ENCODE measurements at places on chromosomes 13 and 19.

DNA sequence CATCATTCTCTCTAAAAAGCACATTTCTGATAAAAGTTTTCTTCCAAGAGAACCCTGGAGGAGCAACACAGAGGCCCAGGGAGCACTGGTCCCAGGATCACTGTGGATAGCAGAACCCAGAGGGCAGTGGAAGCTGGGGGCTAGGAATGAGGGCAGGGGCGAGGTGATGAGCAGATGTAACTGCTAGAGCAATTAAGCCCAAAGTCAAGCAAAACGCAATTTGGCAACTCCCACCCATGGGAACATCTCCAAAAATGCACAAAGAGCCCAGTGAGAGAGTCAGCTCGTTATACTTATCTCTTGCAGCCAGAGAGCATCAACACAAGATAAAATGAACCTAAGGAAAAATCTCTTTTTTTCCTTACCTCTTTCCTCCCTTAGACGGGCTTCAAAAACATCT lies 284.2 kb downstream of the TBC1D4 start:
- DNase-seq: no peak

- DNase-seq: no peak
These were observed 22.0 kb downstream of the CEACAM16 start for GRCh38 chr19:44720945-44721344.

DNA sequence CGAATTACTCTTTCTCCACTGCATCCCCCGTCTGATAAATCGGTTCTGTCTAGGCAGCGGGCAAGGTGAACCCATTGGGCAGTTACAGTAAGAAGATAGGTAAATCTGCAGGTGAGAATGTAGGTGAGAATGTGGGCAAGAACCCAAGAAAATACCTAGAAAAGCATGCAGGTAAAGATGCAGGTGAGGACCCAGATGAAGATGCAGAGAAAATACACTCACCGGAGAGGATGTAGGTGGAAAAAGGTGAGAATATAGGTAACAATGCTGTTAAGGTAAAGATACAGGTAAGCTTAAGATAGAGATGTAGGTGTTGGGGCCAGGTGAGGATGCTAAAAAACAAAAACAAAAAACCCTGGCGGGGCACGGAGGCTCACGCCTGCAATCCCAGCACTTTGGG lies 6.3 kb upstream of the TNFSF14 start:
- DNase-seq: no peak

DNA sequence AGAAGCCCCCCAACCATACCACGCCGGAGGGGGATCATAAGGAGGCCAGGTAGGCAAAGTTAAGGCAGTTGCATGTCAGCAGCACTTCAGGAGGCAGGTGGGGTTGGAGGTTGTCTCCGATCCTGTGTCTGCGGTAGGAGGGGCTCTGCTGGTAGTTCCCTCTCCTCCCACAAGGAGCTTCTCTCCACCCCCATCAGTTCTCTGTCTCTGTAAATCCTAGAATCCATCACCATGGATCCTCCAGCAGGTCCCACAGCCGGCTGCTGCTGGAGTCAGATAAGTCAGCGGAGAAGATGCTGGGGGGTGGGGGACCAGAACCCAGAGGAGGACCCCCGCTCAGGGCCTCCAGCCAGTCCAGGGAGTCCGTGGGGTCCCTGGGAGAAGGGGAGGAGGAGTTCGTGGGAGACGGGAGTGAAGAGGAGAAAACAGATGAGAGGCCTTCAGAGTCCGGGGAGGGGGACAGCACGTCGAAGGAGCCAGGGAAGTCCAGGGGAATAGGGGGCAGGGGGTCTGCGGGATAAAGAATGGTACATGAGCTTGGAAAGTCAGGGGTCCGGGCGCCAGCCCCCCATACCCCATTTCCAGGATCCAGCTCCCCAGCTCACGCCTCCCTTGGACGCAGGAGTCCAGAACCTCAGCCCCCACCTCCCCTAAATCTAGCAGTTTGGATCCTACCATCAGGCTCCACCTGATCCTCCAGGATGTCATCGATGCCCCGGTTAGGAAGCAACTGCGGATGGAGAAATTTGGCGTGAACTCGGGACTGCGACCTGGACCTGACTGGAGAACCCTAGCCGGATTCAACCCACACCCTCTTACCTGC lies 6.3 kb downstream of the MAMSTR start:
- peak; percentile 94 for DNase-seq

DNA sequence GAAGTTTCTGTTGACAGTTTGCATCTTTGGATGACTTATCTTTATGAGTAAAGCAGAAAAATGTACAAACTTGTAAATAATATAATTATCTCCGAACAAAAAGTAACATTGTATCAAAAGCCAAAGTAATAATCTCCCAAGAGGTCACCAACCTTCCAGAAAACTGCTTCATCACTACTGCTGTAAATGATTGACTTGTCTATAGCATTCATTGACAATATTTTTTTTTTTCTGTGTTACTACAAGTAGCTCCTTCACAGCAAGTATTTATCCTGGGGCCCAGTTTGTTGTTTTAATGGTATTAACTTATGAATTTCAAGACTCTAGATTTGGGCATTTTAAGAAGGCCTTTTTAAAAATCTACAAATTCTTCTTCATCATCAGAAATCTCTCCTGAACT lies 242.4 kb downstream of the KLF12 start:
- no peak for DNase-seq

- peak; percentile 29 for DNase-seq
These were observed 14.5 kb upstream of the CEACAM1 start for GRCh38 chr19:42542791-42543190.

- DNase-seq: no peak
These were observed 199.2 kb downstream of the COL4A1 start for GRCh38 chr13:110107568-110108347.

DNA sequence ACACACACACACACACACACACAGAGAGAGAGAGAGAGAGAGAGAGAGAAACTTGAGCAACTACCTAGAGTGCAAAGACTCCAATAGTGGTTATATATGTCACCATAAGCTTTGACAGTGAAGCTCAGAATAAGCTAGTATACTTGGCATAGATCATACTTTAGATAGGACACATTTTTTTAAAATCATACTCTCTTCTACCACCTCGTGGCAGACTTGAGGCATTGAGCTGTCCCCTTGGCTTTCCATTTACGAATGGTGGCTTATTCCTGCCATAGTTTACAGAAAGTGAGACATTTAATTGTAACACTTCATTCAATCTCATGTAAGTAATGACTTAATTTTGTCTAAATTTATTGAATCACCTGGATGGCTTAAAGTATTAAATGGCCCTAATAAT lies 108.2 kb downstream of the EDNRB start:
- no peak for DNase-seq

DNA sequence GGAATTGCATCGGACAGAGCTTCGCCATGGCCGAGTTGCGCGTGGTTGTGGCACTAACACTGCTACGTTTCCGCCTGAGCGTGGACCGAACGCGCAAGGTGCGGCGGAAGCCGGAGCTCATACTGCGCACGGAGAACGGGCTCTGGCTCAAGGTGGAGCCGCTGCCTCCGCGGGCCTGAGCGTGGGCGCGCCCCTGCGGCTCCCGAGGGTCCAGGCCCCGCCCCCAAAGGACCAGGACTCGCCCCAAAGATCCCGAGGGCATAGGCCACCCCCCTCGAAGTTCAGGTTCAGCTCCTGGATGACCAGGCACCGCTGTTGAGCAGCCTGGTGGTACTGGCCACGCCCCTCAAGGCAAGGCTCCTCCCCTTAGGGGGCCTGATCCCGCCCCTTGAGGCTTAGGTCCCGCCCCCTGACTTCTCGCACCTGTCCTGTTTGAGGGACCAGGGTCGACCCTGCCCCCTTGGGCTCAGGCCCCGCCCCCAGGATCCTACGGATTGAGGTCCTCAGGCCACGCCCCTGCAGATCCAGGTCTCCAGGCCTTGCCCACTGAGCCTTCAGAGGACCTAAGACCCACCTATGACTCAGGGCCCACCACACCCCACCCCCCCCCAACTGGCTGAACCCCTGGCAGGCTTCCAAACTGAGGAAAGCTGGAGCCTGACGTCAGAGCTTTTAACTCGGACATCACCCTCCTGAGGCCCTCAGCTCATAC lies 43.1 kb downstream of the CYP4F22 start:
- DNase-seq: no peak

- DNase-seq: no peak
These were observed 521 bp upstream of the SHISA2 start for GRCh38 chr13:26052337-26052736.

GRCh38 chr13:26988059-26988769 lies 183.4 kb downstream of the USP12 start:
- no peak for DNase-seq

DNA sequence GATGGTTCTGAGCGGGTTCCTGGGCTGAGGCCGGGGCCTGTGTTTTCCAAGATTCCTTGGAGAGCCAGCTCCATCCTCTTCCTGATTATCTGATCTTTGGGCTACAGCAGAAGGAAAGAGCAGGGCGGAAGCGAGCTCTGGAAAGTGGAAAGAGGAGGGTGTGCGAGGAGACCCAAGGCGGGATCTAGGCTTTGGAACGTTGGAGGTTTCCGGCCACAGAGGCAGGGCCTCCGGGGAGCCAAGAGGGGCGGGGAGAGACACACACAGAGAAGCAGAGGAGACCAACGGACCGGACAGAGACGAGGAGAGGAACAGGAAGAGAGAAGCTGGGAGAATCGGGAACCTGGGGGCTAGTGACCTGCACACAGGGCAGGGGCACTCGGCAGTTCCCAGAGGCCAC lies at the start of gene CLEC11A:
Gene CLEC11A (plus strand): TSS at position 296 of the 400 bp plus-strand sequence. CDS start 162 bp downstream, outside the sequence.
- DNase-seq: peak; percentile 98

DNA sequence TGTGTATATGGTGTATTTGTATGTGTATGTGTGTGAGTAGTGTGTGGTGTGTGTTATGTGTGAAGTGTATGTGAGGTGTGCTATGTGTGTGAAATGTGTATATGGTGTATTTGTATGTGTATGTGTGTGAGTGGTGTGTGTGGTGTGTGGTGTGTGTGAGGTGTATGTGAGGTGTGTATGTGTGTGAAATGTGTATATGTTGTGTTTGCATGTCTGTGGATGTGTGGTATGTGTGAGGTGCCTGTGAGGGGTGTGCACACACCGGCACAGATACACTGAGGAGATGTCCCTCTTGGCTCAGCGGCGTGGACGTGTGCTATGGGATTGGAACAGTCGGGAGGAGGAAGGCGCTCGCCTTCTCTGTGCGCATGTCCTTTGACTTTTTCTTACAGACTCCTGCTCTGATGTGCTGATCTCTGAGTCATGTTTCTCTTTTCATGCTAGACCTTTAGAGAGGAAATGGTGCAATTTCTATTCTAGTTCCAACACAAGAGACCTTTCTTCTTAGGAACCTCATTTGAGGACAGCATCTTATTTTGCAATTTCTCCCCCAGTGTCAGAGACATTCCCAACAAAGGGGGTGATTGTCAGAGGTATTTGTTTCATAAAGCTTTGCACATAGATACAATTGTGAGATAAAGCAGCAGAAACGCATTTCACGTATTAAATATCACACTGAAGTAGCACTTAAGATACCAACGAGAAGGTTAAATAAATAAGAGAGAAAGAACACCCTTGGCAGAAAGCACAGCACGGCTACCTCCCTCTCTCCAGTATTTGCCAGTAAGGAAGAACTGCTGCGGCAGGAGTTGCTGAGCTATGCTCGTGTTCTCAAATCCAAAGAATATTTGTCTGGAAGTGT lies 11.3 kb upstream of the TNFRSF19 start:
- peak; percentile 88 for DNase-seq

GRCh38 chr19:54199401-54199800 lies 1.3 kb upstream of the RPS9 start:
- DNase-seq: no peak

DNA sequence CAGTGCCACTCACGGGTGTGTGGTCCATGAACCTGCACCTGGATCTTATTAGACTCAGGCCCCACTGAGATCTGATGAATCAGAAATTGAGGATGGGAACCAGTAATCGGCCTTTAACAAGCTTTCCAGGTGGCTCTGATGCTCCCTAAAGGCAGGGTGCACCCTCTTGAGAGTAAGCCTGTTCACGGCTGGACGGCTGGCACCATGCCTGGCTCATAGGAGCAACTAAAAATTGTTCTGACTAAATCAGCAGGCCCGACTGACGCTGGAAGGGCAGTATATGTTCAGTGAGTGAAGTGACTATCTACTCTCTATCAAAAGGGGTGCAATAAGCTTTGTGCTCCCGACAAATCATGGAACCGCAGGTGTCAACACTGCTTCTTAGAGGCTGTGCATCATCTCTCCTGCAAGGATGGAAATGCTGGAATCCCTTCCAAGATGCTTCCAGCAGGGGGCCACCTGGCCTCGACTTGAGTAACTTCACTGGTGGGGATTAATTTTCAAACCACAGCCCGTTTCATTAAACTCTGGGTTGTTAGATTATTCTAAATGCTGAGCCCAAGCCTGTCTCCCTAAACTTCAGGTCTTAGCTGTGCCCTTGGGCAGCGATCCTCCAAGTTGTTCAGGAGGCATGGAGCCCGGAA lies 28.4 kb downstream of the TMTC4 start:
- peak; percentile 87 for DNase-seq

GRCh38 chr19:13726323-13726722 lies 38.0 kb upstream of the MRI1 start:
- DNase-seq: peak; percentile 39

GRCh38 chr19:1126984-1127760 lies 23.4 kb downstream of the GPX4 start:
- no peak for DNase-seq

GRCh38 chr19:45876411-45877197 lies 9.3 kb downstream of the IRF2BP1 start:
- peak; percentile 90 for DNase-seq

- no peak for DNase-seq
These were observed 8.5 kb downstream of the CARD8 start for GRCh38 chr19:48247212-48247611.

- no peak for DNase-seq
These were observed 25.9 kb downstream of the IGFL2 start for GRCh38 chr19:46173886-46174480.

DNA sequence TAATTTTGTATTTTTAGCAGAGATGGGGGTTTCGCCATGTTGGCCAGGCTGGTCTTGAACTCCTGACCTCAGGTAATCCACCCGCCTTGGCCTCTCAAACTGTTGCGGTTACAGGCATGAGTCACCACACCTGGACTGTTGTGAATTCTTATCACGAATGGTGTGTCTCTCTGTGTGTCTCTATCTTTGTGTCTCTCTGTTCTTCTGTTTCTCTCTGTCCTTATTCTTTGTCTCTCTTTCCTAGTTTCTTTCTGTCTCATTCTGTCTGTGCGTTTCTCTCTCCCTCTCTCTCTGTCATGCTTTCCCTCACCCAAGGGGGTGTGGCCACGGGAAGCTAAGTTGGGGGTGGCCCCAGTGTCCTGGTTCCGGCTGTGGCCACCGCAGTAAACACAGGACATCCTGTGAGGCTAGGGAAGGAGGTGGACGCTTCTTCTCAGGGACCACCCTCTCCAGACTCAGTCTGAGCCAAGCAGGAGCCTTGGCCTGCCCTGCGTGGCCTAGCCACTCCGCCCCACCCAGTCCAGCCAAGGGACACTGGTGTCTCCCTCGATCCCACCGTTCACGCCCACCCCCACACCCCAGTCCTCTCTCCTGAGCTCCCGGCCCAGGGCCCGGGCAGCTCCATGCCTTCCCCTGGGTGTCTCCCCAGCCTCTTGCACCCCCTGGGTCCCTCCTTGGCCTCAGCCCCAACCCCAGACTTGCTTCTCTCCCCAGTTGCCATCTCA lies 3.9 kb upstream of the PRX start:
- DNase-seq: peak; percentile 69

GRCh38 chr19:31390711-31391110 lies 41.5 kb upstream of the TSHZ3 start:
- no peak for DNase-seq

GRCh38 chr13:51321836-51322235 lies 17.7 kb upstream of the SERPINE3 start:
- DNase-seq: no peak

GRCh38 chr13:54029226-54029625 lies 1000.6 kb downstream of the OLFM4 start:
- DNase-seq: no peak
